Left ventricle myocardium inferior (tissue), 1 donor: ENCODE measurements at places on chromosomes 7 and 10. TPM values are rescaled to one million over a fixed set of nuclear protein-coding genes. Genes with fewer than 3 reads are reported as not detected.

KEL gene
- 0.38 TPM for total RNA-seq

AMPH gene
- 2.6 TPM for total RNA-seq

LRRN3 gene
- total RNA-seq = 7.4 TPM

CRHR2 gene
- 0.19 TPM for total RNA-seq

C10orf88 gene
- total RNA-seq = 5.6 TPM

C1QL3 gene
- not detected for total RNA-seq

FAM13C gene
- 5.2 TPM for total RNA-seq

GALNT17 gene
- 95.3 TPM for total RNA-seq

SLC39A12 gene
- not detected for total RNA-seq

ZDHHC4 gene
- total RNA-seq = 36.7 TPM

COX19 gene
- total RNA-seq = 8.5 TPM

GPRIN2 gene
- not detected for total RNA-seq

TRPV5 gene
- not detected for total RNA-seq

SPDYE1 gene
- not detected for total RNA-seq

SPDYE11 gene
- not detected for total RNA-seq

VGF gene
- not detected for total RNA-seq

CRYGN gene
- total RNA-seq = 0.41 TPM

P4HA1 gene
- 97.1 TPM for total RNA-seq

RBP3 gene
- not detected for total RNA-seq

PDK4 gene
- total RNA-seq = 325 TPM

DEPP1 gene
- total RNA-seq = 27.5 TPM

KCNIP2 gene
- 29.2 TPM for total RNA-seq

OLAH gene
- not detected for total RNA-seq

IFIT5 gene
- total RNA-seq = 7.4 TPM

CNOT4 gene
- 26.1 TPM for total RNA-seq

HOXA6 gene
- not detected for total RNA-seq

KIF5B gene
- 144 TPM for total RNA-seq

PSD gene
- 0.93 TPM for total RNA-seq

PRPS1L1 gene
- total RNA-seq = not detected

ACTL6B gene
- total RNA-seq = not detected

FGFR2 gene
- total RNA-seq = 0.36 TPM

IFIT1B gene
- total RNA-seq = not detected

CYP26C1 gene
- total RNA-seq = not detected

GNAI1 gene
- 14.5 TPM for total RNA-seq

ATXN7L1 gene
- total RNA-seq = 6.2 TPM

CHST3 gene
- total RNA-seq = 18.0 TPM

AFAP1L2 gene
- 7.0 TPM for total RNA-seq

RBM20 gene
- 101 TPM for total RNA-seq

FZD1 gene
- 14.1 TPM for total RNA-seq

CREM gene
- total RNA-seq = 58.5 TPM

OR2A1 gene
- not detected for total RNA-seq

CTAGE15 gene
- not detected for total RNA-seq

FAM25C gene
- total RNA-seq = not detected

BMPR1A gene
- total RNA-seq = 43.8 TPM

PRRT4 gene
- 1.6 TPM for total RNA-seq

TLX1 gene
- not detected for total RNA-seq

MBL2 gene
- total RNA-seq = not detected

CYP3A4 gene
- total RNA-seq = not detected
